ENCODE measurements at places on chromosomes 4 and X. TPM values are rescaled to one million over a fixed set of nuclear protein-coding genes. Genes with fewer than 3 reads are reported as not detected.

GRCh38 chr4:39814403-39815185 lies 116.7 kb downstream of the UBE2K start:
- H3K27ac ChIP-seq: no peak overlapping the region
- no peaks in the 10 kb centered on the region for H3K4me1 ChIP-seq
- H3K27me3 ChIP-seq: no peaks in the 10 kb centered on the region
- DNase-seq: no peak

DNA sequence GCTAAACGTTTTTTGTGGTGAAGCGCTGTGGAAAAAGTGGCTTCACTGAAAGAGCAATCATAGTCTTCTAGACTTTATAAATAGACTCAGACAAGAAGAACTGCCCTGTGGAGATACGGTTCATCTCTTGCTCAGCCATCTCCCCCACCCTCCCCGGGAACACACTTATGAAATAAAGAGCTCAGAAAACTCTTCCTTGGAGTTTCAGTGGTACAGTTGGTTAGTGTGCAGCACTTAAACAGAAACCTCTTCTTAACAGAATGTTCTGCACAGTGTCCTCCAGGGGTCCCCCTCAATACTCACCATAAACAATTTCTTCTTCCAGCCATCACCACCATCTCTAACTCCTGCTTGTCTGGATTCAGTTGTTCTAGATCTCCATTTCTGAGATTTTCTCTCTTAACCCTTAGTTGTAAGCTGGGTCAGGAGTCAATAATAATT lies 313.0 kb downstream of the ARHGAP10 start:
- H3K27ac ChIP-seq: peak overlapping the region; percentile 83
- no peak for DNase-seq
- peaks cover 20% of the 10 kb centered on the region for H3K4me1 ChIP-seq
- H3K36me3 ChIP-seq: peaks cover 16% of the 10 kb centered on the region

The NR3C2 gene
- 0.20 TPM for total RNA-seq

The CAMK2D gene
- total RNA-seq: 73.7 TPM

DNA sequence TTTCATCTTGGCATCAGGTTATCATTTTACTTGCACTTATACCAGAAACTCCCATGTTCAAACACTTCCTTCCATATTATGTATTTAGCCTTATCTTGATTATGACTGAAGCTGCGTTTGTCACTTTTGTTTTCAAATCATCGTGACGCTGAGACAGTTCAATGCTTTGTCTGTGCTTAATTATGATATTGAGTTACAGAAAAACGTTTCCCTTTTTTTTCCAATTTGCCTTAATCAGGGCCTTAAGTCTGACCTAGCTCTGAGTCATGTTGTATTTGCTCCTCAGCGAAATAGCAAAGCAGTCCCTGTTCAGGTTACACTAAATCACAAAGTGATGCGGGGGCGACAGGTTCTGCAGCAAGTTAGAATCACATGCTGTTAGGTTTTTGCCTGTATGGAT lies 254.7 kb downstream of the AFF2 start:
- H3K4me1 ChIP-seq: no peaks in the 10 kb centered on the region
- H3K4me3 ChIP-seq: no peak overlapping the region
- peaks cover 2% of the 10 kb centered on the region for H3K36me3 ChIP-seq
- no peak overlapping the region for H3K27ac ChIP-seq
- H3K27me3 ChIP-seq: no peaks in the 10 kb centered on the region

- H3K4me1 ChIP-seq: peaks cover 32% of the 10 kb centered on the region
- H3K36me3 ChIP-seq: no peaks in the 10 kb centered on the region
- no peaks in the 10 kb centered on the region for H3K27me3 ChIP-seq
Measured at GRCh38 chrX:40867352-40867751, 132.0 kb upstream of the MED14 start.

GRCh38 chr4:73917081-73917501 lies 47.9 kb downstream of the CXCL1 start:
- H3K4me3 ChIP-seq: no peak overlapping the region
- no peaks in the 10 kb centered on the region for H3K27me3 ChIP-seq
- peaks cover 45% of the 10 kb centered on the region for H3K4me1 ChIP-seq
- no peaks in the 10 kb centered on the region for H3K36me3 ChIP-seq

The F8A2 gene
- not detected for total RNA-seq

The TENM3 gene
- 87.6 TPM for total RNA-seq

- H3K27me3 ChIP-seq: peaks cover 2% of the 10 kb centered on the region
- no peak overlapping the region for H3K27ac ChIP-seq
- no peak overlapping the region for H3K4me3 ChIP-seq
Measured at GRCh38 chr4:118398226-118399090, 45.7 kb upstream of the PRSS12 start.

The ATP2B3 gene
- 0.37 TPM for total RNA-seq

GRCh38 chr4:110364911-110365520 lies 110.9 kb upstream of the ENPEP start:
- DNase-seq: no peak
- H3K4me1 ChIP-seq: peaks cover 12% of the 10 kb centered on the region
- peaks cover 7% of the 10 kb centered on the region for H3K27me3 ChIP-seq
- H3K4me3 ChIP-seq: no peak overlapping the region

The RAI2 gene
- 0.87 TPM for total RNA-seq

- peaks cover 22% of the 10 kb centered on the region for H3K4me1 ChIP-seq
- no peak overlapping the region for H3K27ac ChIP-seq
- no peak for DNase-seq
- no peak overlapping the region for H3K4me3 ChIP-seq
- H3K36me3 ChIP-seq: peaks cover 13% of the 10 kb centered on the region
Measured at GRCh38 chr4:142202404-142203332, 566.3 kb downstream of the IL15 start.

GRCh38 chrX:74249963-74250362 lies 54.0 kb upstream of the ZCCHC13 start:
- DNase-seq: no peak
- H3K27ac ChIP-seq: peak overlapping the region; percentile 82
- H3K4me1 ChIP-seq: peaks cover 42% of the 10 kb centered on the region
- no peak overlapping the region for H3K4me3 ChIP-seq
- no peaks in the 10 kb centered on the region for H3K27me3 ChIP-seq
- peaks cover 9% of the 10 kb centered on the region for H3K36me3 ChIP-seq

- no peaks in the 10 kb centered on the region for H3K36me3 ChIP-seq
- H3K27me3 ChIP-seq: no peaks in the 10 kb centered on the region
- no peak for DNase-seq
- no peak overlapping the region for H3K27ac ChIP-seq
Measured at GRCh38 chr4:53647547-53647946, 56.3 kb upstream of the LNX1 start.

- H3K27ac ChIP-seq: no peak overlapping the region
- H3K27me3 ChIP-seq: peaks cover 4% of the 10 kb centered on the region
- H3K36me3 ChIP-seq: no peaks in the 10 kb centered on the region
- H3K4me3 ChIP-seq: no peak overlapping the region
- H3K4me1 ChIP-seq: peaks cover 3% of the 10 kb centered on the region
Measured at GRCh38 chr4:171441300-171441941, 371.8 kb upstream of the GALNTL6 start.

DNA sequence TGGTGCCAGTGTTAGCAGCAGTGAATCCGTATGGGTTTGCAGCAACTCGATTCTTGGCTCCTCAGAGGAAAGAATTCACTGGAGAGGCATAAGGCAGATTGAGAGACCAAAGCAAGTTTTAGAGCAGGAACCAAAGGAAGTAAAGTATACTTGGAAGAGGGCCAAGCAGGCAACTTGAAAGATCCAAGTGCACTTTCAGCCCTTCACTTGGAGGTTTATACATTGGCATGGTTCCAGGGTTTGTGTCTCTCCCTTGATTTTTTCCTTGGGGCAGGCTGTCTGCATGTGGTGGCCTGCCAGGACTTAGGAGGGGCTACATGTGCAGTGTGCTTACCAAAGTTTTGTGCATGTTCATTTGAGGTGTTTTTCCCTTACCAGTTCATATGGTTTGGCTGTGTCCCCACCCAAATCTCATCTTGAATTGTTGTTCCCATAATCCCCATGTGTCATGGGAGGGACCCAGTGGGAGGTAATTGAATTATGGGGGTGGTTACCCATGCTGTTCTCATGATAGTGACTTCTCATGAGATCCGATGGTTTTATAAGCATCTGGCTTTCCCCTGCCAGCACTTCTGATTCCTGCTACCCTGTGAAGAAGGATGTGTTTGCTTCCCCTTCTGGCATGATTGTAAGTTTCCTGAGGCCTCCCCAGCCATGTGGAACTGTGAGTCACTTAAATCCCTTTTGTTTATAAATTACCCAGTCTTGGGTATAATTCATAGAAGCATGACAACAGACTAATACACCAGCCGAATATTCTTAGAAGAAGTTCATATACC lies 86.2 kb upstream of the TSPAN5 start:
- peaks cover 31% of the 10 kb centered on the region for H3K4me1 ChIP-seq
- no peak for DNase-seq
- no peaks in the 10 kb centered on the region for H3K27me3 ChIP-seq
- H3K4me3 ChIP-seq: no peak overlapping the region
